Thoracic aorta (tissue), 2 donors: ENCODE measurements at places on chromosomes 13 and 19.

DNA sequence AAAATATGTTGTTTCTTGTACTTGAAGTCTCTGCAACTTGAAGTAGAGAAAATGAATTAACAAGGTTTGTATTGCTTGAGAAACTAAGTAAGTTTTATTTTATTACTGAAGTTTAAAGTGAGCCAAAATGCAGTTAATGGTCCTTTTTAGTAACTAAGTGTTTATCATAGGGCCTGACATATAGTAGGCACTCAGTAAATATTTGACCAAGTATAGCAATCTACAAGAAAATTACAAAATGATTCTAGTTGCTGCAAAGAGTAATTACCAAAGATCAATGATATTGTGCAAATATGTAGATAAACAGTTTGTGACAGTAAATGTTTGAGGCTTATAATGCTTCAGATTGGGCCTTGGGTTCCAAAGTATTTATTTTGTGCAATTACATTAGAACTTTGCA is 2.4 kb upstream of the XPO4 start:
- H3K36me3 ChIP-seq: no peaks in the 10 kb centered on the region
- DNase-seq: no peak
- H3K27me3 ChIP-seq: no peaks in the 10 kb centered on the region
- peaks cover 5% of the 10 kb centered on the region for H3K4me1 ChIP-seq
- H3K27ac ChIP-seq: no peak overlapping the region
- H3K4me3 ChIP-seq: no peak overlapping the region

- peaks cover 2% of the 10 kb centered on the region for H3K36me3 ChIP-seq
- H3K27me3 ChIP-seq: no peaks in the 10 kb centered on the region
- H3K27ac ChIP-seq: no peak overlapping the region
- H3K4me1 ChIP-seq: no peaks in the 10 kb centered on the region
- H3K4me3 ChIP-seq: no peak overlapping the region
Observed at GRCh38 chr13:27112006-27112405, 59.6 kb downstream of the USP12 start.

- H3K4me3 ChIP-seq: no peak overlapping the region
- no peak overlapping the region for H3K27ac ChIP-seq
- H3K4me1 ChIP-seq: peaks cover 31% of the 10 kb centered on the region
- no peaks in the 10 kb centered on the region for H3K36me3 ChIP-seq
- H3K27me3 ChIP-seq: peaks cover 5% of the 10 kb centered on the region
Observed at GRCh38 chr19:38211766-38212165, 12.3 kb downstream of the DPF1 start.

DNA sequence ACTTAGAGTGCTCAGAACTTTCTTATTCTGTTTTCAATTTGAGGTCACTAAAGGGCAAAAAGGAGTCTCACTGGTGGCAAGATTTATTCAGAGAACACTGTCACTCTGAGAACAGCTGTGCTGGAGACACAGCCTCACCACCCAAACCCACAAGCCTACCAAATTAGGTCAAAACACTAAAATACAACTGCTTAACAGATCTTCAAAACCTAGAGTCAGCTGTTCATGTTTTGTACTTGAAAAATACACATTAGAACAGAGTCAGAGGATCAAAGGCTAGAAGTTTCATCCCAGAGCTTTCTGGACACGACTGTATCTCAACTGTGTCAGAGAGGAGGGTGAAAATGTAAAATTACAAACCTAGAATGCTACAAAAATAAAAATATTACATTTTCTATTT is 89.3 kb downstream of the MIPEP start:
- H3K27ac ChIP-seq: peak overlapping the region; percentile 20
- H3K4me1 ChIP-seq: peaks cover 3% of the 10 kb centered on the region

DNA sequence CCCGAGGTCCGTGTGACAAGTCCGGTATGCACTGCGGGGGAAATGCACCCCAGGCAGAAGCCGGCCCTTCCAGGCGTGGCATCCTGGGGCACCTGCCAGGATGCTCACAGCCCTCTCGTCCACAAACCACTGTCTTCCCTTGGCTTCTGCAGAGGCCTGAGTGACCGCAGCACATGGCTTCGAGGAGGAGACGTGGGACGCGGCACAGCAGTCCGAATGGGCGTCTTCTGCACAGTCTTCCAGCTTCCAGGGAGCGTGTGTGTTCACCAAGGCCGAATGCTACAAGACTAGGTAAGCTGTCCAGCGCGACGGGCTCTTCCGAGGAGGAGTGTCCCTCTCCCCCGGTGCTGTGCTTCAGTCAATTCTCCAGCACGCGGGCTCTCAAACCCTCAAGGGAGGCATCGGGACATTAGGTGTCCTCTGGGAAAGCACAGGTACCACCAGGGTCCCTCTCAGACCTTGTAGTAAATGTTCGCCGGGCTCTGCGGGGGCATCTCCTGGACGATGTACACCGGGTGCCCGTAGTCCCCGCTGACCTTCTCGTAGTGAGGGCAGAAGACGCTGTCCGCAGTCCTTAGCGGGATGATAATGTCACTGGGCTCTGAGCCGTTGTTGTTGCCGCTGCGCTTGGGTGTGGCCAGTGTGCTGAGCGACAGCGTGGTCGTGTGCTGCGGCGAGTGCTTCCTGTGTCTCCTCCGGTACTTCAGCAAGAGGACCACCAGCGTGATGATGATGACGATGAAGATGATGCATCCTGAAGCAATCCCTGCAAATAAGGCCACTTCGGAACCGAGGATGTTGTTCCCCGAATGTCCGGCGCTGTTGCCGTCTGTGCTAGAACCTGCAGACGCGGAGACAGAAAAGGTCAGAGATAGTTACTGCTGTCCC is 42.6 kb downstream of the EFNB2 start:
- peak overlapping the region; percentile 53 for H3K27ac ChIP-seq
- peaks cover 5% of the 10 kb centered on the region for H3K4me1 ChIP-seq
- H3K27me3 ChIP-seq: no peaks in the 10 kb centered on the region
- H3K4me3 ChIP-seq: peak overlapping the region; percentile 61

DNA sequence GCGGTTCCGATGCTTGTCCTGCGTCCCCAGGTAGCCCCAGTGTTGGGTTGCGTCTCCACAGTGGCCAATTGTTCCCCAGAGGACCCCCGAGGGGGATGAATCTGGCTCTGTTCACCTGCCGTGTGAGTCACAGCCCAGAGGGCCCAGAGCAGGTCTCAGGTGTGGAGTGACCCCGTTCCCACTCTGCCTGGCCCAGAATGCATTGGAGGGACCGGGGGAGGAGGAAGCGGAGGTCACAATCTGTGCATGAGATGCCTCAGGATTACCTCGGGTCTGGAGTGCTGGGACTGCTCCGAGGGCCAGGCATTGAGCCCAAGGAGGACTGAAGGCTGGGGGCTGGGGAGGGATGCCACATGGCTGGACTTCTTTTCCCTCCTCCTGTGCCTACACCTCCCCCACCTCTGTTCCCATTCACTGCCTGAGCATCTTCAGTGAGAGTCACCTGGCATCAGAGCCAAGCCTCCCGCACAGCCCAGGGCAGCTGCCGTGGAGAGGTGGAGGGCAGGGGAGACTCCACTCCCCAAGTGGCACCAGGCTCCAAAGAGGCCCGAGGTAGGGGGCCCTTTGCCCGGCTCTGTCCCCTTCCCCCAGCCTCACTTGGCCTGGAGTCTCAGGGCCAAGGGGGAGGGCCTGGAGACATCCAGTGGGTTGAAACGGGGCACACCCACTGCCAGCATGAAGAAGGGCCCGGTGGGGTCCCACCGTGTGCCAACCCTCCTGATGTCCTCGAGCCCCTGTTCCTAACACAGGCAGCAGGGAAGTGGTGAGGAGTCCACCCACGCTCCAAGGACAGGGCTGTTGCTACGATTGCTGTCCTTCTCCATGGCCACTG is 81.1 kb downstream of the CHST8 start:
- no peaks in the 10 kb centered on the region for H3K27me3 ChIP-seq
- no peak overlapping the region for H3K27ac ChIP-seq
- no peak for DNase-seq
- no peaks in the 10 kb centered on the region for H3K36me3 ChIP-seq

DNA sequence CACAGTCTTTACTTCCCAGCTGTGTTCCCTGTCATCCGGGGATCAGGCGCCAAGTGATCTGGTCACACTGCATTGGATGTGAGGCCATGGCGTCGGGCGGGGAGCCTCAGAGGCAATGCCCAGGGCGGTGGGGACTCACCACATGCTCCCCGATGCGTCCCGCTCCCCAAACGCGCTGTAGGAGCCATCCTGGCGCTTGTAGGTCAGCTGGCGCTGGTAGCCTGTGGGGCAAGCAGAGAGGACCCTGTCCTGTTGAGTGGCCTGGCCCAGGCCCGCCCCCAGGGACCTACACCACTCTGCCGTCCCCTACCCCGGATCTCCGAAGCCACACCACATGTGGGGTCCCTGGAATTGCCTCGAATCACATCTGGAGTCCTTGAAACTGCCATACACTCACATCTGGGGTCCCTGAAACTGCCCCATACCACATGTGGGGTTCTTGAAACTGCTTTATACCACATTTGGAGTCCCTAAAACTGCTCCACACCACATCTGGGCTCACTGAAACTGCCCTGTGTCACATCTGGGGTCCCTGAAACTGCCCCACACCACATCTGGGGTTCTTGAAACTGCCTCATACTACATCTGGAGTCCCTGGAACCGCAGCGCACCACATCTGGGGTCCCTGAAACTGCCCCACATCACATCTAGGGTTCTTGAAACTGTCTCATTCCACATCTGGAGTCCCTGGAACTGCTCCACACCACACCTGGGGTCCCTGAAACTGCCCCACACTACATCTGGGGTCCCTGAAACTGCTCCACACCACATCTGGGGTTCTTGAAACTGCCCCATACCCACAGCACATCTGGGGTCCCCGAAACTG is 33.2 kb downstream of the F2RL3 start:
- no peaks in the 10 kb centered on the region for H3K4me1 ChIP-seq
- no peak overlapping the region for H3K4me3 ChIP-seq
- DNase-seq: no peak
- no peak overlapping the region for H3K27ac ChIP-seq

GRCh38 chr13:59354665-59355369 is 808.9 kb downstream of the DIAPH3 start:
- no peak overlapping the region for H3K27ac ChIP-seq
- H3K4me1 ChIP-seq: no peaks in the 10 kb centered on the region
- H3K4me3 ChIP-seq: no peak overlapping the region
- H3K27me3 ChIP-seq: no peaks in the 10 kb centered on the region

DNA sequence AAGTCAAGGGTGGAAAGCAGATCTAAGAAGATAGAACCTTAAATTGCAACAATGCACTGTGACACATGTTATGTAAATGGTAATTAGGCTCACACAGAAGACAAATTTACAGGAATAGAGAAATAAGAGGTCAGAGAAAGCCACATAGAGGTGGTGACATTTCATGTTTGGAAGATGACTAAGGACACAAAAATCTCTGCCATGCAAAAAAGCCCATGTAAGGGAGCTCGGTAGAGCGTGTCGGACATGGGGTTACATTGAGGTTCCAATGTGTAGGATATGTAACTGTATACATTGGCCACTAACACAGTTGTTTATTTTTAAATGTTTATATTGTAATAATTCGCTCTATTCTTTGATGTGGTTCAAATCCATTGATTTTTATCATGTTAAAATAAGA is 33.7 kb downstream of the SUGT1 start:
- H3K4me3 ChIP-seq: no peak overlapping the region
- H3K27me3 ChIP-seq: no peaks in the 10 kb centered on the region
- DNase-seq: no peak
- H3K36me3 ChIP-seq: peaks cover 19% of the 10 kb centered on the region
- no peak overlapping the region for H3K27ac ChIP-seq
- no peaks in the 10 kb centered on the region for H3K4me1 ChIP-seq

DNA sequence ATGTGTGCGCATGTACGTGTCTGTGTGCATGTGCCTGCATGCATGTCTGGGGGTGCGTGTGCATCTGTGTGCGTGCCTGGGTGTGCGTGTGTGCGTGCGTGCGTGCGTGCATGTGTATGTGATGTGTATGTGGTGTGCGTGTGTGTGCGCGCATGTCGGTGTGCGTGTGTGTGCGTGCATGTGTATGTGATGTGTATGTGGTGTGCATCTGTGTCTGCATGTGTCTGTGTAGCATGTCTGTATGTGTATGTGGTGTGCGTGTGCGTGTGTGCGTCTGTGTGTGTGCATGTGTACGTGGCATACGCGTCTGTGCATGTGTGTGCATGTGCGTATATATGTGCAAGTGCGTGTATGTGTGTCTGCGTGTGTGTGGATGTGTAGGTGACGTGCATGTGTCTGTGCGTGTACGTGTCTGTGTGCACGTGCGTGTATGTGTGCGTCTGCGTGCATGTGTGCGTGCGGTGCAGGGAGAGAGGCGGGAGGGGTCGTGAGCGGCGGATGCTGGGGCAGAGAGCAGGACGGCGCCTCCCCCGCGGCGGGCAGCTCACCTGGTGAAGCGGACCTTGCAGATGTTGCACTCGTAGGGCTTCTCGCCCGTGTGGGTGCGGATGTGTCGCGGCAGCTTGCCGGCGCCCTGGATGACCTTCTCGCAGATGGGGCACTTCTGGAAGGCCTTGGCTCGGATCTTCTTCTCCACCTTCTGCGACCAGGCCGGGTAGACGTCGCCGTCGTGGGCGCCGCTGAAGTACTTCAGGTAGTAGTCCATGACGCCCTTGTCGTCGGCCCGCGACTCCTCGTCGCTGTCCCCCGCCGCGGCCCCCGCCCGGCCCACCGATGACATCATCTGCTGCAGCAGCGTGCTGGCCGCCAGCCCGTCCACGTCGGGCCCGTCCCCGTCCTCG is 13.0 kb downstream of the ZBTB7A start:
- no peak overlapping the region for H3K27ac ChIP-seq
- peaks cover 40% of the 10 kb centered on the region for H3K4me1 ChIP-seq
- DNase-seq: no peak
- H3K36me3 ChIP-seq: peaks cover 28% of the 10 kb centered on the region

DNA sequence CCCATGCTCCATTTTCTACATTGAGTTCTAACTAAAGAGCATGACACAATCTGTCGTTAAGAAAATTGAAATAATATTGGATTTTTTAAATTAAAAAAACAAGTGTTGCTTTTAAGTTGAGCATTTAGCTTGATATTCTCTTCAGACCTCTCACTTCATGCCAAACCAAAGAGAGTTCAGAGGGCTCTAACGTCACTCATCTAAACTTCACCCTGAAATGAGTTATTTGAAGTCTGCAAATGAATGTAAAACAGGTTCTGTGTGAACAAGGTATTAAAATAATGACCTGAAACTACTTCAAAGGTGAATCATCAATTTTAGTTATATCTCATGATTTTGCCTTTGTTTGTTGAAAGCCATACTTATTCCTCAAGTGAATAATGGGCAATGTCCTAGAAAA is 61.8 kb downstream of the MRPL57 start:
- DNase-seq: no peak
- H3K27me3 ChIP-seq: no peaks in the 10 kb centered on the region
- no peak overlapping the region for H3K4me3 ChIP-seq
- no peaks in the 10 kb centered on the region for H3K4me1 ChIP-seq
- H3K36me3 ChIP-seq: no peaks in the 10 kb centered on the region
- no peak overlapping the region for H3K27ac ChIP-seq

DNA sequence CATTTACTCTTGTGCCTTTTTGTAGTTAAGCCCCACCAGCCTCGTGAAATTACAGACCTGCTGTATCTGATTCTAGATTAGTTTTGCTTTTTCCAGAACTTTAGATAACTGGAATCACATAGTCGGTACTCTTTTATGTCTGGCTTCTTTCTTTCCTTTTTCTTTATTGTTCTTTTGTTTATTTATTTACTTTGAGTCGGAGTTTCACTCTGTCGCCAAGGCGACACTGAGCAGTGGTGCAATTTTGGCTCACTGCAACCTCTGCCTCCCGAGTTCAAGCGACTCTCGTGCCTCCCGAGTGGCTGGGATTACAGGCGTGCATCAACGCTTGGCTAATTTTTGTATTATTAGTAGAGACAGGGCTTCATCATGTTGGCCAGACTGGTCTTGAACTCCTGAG is 6.0 kb upstream of the NCCRP1 start:
- no peaks in the 10 kb centered on the region for H3K36me3 ChIP-seq
- no peaks in the 10 kb centered on the region for H3K27me3 ChIP-seq
- no peak overlapping the region for H3K27ac ChIP-seq
- H3K4me1 ChIP-seq: no peaks in the 10 kb centered on the region
